ENCODE measurements at places on chromosomes 7 and 10.

- DNase-seq, result no peak
Measured at GRCh38 chr10:119536508-119537025, 6.0 kb downstream of the RGS10 start.

- DNase-seq, result no peak
Measured at GRCh38 chr7:36406156-36406555, 16.5 kb downstream of the ANLN start.

DNA sequence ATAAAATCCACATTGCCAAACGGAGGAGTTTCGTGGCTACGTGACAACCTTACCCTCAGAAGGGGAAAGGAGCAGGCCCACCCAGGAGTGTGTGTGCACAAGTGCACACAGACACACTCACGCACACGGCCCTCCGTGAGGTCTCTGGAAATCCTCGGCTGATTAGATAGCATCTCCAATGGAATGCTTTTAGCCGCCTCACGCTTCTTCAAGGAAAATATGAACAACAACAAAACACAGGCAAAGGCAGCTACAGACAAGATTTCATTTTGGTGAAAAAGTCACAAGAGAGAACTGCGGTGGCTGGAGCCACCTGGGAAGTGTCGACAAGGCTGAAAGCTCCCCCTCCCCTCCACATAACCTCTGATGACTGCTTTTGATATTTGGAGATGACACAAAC lies 391.8 kb upstream of the MKI67 start:
- no peak for DNase-seq

- DNase-seq, result peak; percentile 45
Measured at GRCh38 chr7:93620057-93620456, 45.5 kb upstream of the CALCR start.

- peak; percentile 45 for DNase-seq
Measured at GRCh38 chr10:21398563-21399231, 126.8 kb downstream of the SKIDA1 start.

- DNase-seq, result no peak
Measured at GRCh38 chr10:28806951-28807759, 129.8 kb downstream of the BAMBI start.

DNA sequence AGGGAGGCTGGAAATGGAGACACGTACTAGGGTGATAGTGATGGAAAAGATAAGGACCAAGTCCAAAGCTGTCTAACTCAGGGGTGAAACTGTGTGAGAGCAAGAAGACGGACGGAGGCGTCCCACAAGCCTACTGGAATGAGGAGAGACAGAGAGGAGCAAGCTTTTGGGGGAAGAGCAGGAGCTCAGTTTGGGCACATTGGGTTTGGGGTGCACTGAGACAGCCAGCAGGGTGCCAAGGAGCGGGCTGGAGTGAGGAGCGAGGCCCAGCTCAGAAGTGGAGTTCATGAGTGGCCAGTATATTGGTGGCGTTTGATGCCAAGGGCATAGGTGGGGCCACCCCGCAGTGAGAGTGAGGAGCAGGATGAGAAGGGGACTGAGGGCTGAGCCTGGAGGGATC lies 22.6 kb downstream of the GHRHR start:
- no peak for DNase-seq

DNA sequence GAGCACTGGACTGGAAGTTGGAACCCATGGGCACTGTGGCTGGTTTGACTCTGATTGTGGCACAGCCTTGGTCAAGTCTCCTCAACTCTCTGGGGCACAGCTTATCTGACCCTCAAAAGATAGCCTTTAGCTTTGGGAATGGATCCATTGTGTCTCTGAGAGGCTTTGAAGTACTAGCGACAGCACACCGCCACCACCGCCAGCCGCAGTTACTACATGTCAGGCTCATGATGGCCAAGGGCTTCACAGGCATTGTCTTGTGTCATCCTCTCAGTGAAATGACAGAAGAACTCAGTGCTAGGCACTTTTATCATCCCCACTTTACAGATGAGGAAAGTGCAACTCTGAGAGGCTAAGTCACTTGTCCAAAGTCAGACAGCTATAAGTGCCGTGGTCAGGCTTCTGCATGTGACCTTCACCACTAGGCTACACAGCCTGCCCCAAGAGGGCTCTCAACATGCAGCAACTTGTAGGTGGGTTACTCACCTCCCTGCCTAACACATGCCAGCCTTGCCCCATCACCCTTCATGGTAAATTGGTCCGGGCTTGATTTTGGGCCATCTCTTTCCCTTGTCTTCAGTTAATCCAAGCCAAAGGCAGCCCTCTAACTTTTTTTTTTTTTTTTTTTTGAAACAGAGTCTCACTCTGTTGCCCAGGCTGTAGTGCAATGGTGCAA lies 44.1 kb downstream of the C10orf105 start:
- DNase-seq, result no peak

- DNase-seq, result no peak
Measured at GRCh38 chr10:125034675-125035074, 92.8 kb downstream of the ZRANB1 start.

DNA sequence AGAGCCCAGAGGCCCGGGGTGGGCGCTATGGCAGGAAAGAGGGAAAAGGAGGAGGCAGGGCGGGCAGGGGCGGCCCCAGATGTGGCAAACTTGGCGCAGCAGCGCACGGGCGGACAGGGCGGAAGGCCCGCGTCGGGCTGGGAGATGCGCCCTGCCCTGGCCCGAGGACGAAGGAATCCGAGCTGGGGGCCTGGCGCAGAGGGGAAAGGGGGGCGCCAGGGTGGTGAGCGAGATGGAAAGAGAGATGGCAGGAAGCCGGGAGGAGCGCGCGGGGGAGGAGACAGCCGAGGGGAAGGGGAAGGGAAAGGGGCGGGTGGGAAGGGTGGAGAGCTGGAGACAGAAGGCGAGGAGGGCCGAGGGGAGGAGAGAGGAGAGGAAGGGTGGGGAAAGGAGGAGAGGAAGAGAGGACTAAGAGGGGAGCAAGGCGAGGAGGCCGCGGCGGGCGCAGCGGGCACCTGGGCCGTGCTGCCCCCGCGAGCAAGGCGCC lies at the start of gene MARVELD1:
TSS of gene MARVELD1 (plus strand) at position 392 of the 487 bp plus-strand sequence. CDS start 147 bp downstream, outside the sequence.
- peak; percentile 53 for DNase-seq

DNA sequence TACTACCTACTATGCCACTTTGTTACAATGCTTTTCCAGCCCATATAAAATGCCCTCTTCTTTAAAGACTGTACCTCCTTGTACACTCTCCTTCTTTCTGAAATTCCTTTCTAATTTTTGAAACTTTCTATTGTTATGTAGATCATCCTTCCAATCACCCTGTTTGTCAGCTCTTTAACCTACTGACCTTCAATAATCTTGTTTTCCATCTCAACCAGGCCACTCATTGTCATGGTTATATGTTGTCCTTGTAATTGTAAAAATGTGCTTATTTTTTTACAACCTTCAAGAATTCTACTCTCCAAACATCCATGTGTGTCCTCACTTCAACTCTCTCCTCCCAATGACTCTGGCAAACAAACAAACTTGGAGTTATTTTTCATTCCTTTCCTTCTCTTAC lies 1172.6 kb upstream of the CELF2 start:
- DNase-seq, result no peak

DNA sequence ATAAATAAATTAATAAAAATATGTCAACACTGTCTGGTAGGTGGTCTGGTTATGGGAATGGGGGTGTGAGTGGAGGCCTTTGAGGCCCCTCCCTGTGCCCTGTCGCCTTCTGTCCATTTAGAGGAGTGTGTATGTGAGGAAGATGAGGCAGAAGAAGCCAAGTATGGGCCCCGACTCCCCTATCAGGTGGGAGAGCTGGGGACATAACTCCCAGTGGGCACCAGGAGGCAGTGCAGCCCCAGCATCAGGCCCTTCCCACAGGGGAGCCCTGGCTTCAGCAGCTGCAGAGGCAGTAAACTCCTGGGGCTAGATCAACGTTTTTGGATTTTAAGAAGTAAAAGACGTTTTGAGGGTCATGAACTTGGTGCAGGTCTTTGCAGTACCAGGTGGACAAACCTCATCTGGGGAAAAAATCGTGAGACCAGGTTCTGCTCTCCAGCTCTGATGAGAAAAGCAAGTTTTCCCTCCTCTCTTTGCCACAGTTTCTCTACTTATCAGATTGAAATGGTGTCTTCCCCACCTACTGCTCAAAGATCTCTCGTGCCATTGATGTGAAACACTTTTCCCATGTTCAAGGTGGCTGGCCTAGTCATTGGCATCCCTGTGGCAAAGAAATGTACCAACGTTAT lies 167.8 kb upstream of the EEPD1 start:
- peak; percentile 69 for DNase-seq

GRCh38 chr7:81791568-81792518 lies 22.0 kb upstream of the HGF start:
- DNase-seq, result no peak

DNA sequence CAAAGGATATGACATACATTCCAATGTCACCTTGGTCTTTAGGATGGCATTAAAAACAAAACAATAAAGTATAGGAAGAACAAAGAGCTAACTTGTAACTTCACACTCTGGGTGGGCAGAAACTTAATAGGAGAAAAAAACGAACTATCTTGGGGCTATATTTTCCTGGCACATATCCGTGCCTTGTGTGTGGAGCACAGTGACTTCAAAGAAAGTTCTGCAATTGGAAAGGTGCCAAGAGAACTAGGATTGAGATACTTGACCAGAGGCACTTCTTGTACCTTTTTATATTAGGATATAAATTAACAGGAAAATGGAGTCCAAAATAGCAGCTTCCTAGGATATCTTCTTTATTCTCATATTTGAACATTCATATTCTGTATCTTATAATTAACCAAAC lies 148.4 kb downstream of the SEMA3D start:
- DNase-seq, result peak; percentile 70

GRCh38 chr10:18268005-18268404 lies 127.8 kb downstream of the CACNB2 start:
- DNase-seq, result peak; percentile 35

- DNase-seq, result no peak
Measured at GRCh38 chr10:132349766-132350165, 17.8 kb downstream of the LRRC27 start.

- DNase-seq, result no peak
Measured at GRCh38 chr10:131815266-131816156, 85.3 kb upstream of the PPP2R2D start.

DNA sequence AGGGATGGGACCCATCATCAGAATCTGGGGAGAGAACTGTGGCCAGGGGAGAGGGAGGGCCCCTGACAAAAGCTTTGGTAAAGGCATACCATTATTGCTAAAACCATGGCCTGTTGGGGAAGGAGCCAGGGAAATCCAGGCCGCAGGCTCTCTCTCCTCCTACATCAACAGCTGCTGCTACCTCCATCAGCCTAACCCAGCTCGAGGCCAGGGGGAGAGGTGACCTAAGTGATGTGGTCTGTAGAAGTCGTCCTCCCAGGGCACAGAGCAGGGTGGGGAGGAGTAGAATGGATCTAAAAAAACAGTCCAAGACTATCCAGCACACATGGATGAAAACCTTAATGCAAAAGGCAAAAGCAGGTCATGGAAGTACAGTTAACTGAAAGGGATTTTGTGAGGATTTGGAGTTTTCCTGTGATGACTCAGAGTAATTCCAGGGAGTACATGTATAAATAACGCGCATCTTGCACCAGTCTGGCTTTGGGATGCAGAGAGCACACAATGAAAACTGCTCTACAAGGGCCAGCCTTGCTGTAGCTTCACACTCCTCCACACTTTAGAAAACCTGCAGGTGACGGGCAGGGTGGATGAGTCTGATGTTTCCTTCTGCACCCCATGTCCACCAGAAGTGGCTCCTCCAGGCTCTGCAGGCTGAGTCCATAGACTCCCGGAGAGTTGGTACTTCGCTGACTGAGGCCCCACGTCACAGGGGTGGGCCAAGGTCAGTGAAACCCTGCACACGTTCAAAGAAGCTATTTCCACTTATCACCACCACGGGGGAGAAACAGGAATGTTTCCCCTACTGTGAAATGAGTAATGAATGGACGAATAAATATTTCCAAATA lies 38.5 kb upstream of the MSMB start:
- DNase-seq, result no peak

DNA sequence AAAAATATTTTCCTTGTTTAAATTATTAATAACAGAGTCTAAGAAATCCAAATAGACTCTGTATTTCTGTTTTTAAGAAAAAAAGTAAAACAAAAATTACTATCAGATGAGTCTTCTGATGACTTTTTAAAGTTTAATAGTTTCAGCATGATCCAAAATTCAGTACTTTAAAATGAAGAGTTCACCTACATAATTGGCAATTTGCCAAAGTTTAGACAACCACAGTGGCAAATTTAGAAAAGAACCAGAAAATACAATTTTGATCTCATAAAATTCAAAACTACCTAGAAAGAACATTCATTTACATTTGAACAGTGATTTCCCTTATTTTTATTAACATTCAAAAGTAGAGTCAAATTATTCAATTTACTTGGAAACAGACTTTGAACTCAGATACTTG lies 56.1 kb downstream of the AGMO start:
- DNase-seq, result no peak

DNA sequence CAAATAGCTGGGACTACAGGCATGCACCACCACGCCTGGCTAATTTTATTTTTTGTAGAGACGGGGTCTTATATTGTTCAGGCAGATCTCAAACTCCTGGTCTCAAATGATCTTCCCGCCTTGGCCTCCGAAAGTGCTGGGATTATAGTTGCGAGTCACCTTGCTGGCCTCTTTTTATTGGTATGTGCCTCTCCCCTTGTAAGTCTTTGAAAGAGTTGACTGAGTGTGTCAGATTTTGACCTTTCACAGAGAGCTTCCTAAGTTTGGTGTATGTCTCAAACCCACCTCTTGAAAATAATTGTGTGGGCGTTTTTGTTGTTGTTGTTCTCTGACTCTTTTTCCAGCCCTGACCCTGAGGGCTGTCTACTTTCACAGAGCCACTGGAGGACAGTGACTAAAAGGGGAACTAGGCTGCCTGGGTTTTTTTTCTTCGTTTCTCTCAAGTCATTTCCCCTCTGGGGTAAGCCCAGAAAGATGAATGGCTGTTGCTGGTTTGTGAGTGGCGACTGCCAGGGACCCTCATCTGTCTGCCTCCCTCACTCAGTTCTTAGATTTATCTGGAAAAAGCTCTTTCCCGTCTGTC lies 262.8 kb downstream of the ZEB1 start:
- DNase-seq, result no peak

DNA sequence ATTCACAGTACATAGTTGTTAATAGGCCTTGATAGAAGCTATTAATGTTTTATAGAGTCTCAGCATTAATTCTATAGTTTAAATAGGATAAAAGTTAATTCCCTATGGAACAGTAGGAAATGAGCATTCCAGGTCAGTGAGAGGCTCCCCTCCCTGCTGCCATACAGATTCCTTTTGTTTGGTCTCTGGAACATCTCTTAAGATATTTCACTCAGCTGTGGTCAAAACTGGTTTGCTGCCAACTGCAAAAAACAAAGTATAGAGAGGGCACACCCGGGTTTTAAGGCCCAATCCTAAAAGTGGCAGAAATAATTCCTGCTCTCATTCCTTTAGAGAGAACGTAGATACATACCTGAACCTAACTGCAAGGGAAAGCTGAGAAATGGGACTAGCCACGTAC lies 51.3 kb downstream of the MDFIC start:
- DNase-seq, result peak; percentile 67

GRCh38 chr10:43622038-43622437 lies 15.8 kb downstream of the ZNF485 start:
- DNase-seq, result no peak
